ENCODE measurements at places on chromosomes 1 and 21. TPM values are rescaled to one million over a fixed set of nuclear protein-coding genes. Genes with fewer than 3 reads are reported as not detected.

The RNU1-2 gene
- total RNA-seq, result under 0.01 TPM

The TPTE gene
- total RNA-seq, result not detected

The GSTM1 gene
- 14.7 TPM for total RNA-seq

The FCRL6 gene
- total RNA-seq, result 2.7 TPM

The CYP4A11 gene
- total RNA-seq, result 190 TPM

The ACTN2 gene
- total RNA-seq, result 0.19 TPM

The DAB1 gene
- 1.7 TPM for total RNA-seq

The CYP4A22 gene
- 66.9 TPM for total RNA-seq

The IGSF9 gene
- 18.2 TPM for total RNA-seq

The CFHR1 gene
- total RNA-seq, result 288 TPM

The OR10J1 gene
- not detected for total RNA-seq

DNA sequence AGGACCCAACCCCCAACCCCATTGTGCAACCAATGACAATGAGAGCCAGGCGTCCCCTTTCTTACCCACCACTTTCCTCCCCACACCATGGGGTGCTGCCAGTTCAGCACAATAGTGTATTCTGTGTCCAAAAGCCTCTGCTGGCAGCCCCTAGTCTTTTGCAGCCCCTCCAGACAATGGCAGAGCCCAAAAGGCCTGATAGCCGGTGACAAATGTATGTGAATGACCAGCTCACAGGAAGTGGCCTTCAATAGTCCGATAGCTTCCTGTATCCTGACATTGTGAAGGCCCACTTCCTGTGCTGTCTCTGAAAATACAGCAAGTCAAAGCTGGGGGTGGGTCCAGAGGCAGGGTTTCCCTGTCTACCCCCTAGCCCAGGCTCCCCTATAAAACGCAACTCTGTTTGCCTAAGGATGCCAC, 16.6 kb downstream of the SMIM12 start:
- DNase-seq, result no peak
- peaks cover 4% of the 10 kb centered on the region for H3K36me3 ChIP-seq
- no peaks in the 10 kb centered on the region for H3K4me1 ChIP-seq
- H3K27me3 ChIP-seq, result no peaks in the 10 kb centered on the region
- no peak overlapping the region for H3K4me3 ChIP-seq
- peak overlapping the region; percentile 60 for H3K27ac ChIP-seq

DNA sequence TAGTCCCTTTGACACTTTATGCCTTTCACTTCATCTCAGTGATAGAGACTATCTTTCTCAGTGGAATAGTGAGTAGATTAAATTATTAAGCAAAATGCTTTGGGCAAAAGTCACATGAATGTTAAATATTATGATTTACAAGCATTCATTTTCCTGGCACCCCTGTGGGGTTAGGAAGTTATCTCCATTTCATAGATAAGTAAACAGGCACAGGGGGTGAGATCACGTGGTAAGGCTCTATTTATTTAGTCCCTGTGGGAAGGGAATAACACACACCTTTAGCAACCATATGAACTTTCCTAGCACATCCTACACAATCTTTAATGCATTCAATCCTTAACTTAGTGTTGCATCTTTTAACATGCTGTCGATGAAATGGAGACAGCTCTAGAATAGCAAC, 12.3 kb downstream of the PSMB2 start:
- H3K27ac ChIP-seq, result no peak overlapping the region
- DNase-seq, result no peak
- H3K36me3 ChIP-seq, result peaks cover 45% of the 10 kb centered on the region

DNA sequence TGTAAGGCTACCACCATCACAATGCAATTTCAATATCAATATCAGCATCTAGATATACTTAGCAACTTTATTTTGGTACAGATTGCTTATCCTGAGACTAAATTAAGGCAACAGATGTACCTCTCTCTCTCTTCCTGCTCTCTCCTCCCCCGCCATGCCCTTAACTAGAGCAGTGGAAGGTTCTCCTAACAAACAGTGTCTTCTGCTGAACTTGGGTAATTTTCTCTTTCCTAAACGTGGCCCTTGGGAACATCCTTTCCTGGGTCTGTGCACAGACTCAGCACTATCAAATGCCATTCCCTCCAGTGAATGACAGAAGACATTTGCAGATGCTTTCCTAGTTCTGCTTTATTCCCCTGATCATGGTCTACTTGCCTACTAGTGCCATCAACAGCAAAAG, 85.6 kb upstream of the TTC39A start:
- H3K4me1 ChIP-seq, result no peaks in the 10 kb centered on the region
- H3K36me3 ChIP-seq, result peaks cover 3% of the 10 kb centered on the region
- H3K4me3 ChIP-seq, result no peak overlapping the region
- no peaks in the 10 kb centered on the region for H3K27me3 ChIP-seq
- no peak overlapping the region for H3K27ac ChIP-seq

DNA sequence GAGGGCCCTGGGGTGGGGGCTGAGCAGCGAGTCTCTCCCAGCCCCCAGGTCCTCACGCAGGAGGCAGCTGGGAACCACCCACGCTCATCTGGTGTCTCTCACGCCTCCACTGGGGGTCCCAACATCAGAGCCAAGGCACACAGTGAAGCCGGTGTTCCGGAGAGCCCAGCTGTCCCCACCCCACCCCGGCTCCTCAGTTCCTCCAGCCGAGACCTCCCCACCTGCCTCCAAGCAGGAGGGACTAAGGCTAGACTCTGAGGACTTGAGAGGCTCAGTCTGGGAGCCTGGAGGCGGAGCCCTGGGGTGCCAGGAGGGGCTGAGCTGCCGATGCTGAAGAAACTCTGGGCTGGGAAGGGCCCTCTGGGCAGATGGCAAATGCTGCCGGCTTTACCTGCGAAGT, 1.6 kb upstream of the HPCA start:
- no peak for DNase-seq
- H3K36me3 ChIP-seq, result no peaks in the 10 kb centered on the region
- H3K4me3 ChIP-seq, result no peak overlapping the region
- peaks cover 4% of the 10 kb centered on the region for H3K27me3 ChIP-seq
- peaks cover 2% of the 10 kb centered on the region for H3K4me1 ChIP-seq

DNA sequence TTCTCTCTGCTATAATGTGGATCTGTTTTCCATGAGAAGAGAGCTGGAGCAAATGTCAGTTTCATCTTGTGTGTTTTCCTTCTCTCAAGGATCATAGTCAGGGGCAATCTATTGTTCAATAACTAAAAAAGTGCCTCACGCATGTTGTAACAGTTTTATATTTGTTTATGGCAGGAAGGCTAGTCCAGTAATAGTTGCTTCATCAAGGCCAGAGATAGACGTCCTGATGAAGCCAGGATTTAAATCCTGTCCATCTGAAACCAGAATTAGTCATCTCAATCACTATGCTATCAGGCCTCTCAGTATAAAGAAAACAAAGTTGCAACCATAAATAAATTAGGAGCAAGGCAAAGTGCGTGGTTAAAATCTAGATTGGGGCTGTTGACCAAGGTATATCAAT, 30.2 kb upstream of the DUSP10 start:
- H3K4me1 ChIP-seq, result peaks cover 3% of the 10 kb centered on the region
- no peak overlapping the region for H3K4me3 ChIP-seq
- H3K27me3 ChIP-seq, result no peaks in the 10 kb centered on the region
- no peak overlapping the region for H3K27ac ChIP-seq

GRCh38 chr1:212945056-212945455, 5.3 kb upstream of the VASH2 start:
- H3K27me3 ChIP-seq, result no peaks in the 10 kb centered on the region
- no peak overlapping the region for H3K4me3 ChIP-seq
- no peaks in the 10 kb centered on the region for H3K4me1 ChIP-seq
- H3K27ac ChIP-seq, result no peak overlapping the region

GRCh38 chr1:74593887-74594866, 79.4 kb downstream of the ERICH3 start:
- H3K4me3 ChIP-seq, result peak overlapping the region; percentile 35
- no peaks in the 10 kb centered on the region for H3K27me3 ChIP-seq
- peak overlapping the region; percentile 58 for H3K27ac ChIP-seq
- peaks cover 13% of the 10 kb centered on the region for H3K4me1 ChIP-seq

- DNase-seq, result no peak
- H3K36me3 ChIP-seq, result no peaks in the 10 kb centered on the region
- no peak overlapping the region for H3K4me3 ChIP-seq
- H3K27ac ChIP-seq, result peak overlapping the region; percentile 15
- H3K27me3 ChIP-seq, result no peaks in the 10 kb centered on the region
Observed at GRCh38 chr1:234683861-234684632, 74.1 kb upstream of the IRF2BP2 start.

- H3K27me3 ChIP-seq, result no peaks in the 10 kb centered on the region
- no peaks in the 10 kb centered on the region for H3K36me3 ChIP-seq
- H3K4me3 ChIP-seq, result no peak overlapping the region
- no peak overlapping the region for H3K27ac ChIP-seq
- DNase-seq, result no peak
Observed at GRCh38 chr1:173107696-173108095, 57.0 kb upstream of the TNFSF18 start.

DNA sequence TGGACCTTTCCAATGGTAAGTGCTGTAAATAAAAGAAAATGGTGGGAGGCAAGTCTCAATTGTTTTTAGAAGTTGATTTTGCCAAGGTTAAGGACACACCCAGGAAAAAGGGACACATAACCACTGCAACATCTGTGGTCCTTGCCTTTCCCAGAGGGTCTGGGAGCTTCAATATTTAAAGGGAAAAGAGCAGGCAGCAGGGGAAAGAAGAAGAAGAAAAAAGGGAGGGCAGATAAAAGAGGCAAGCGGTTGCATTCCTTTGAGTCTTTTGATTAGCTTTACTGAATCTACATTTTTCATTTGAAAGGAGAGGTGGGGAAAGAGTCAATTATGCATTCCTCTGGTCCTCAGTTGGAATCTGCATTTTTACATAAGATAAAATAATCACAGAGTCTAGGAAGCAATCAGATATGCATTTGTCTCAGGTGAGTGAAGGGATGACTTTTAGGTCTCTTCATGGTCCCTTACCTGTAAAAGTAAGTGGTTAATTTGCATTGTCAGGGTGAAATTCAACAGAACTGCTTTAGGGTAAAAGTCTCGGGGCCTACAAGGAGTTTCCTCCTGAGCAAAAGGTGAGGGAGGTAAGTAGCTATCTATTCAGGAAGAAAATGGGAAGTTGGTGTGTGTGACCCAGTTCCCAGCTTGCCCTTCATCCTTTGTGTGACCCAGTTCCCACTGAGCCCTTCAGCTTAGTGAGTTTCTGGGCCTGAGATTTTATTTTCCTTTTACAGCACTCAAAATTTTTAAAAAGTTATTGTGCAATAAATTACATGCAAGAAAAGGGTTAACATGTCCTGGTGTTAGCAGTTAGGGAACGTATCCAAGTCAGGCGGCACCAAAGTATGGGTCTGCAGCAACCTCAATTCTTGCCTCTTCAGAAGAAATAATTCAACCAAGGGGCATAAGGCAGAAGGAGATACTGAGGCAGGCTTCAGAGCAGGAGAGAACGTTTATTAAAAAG, 8.6 kb upstream of the CNIH3 start:
- no peak overlapping the region for H3K4me3 ChIP-seq
- DNase-seq, result no peak
- no peak overlapping the region for H3K27ac ChIP-seq

- DNase-seq, result peak; percentile 71
- peaks cover 21% of the 10 kb centered on the region for H3K4me1 ChIP-seq
- peak within 1 kb of the TSS; percentile 72 for H3K4me3 ChIP-seq
Observed at GRCh38 chr1:27366411-27367159, at the start of gene MAP3K6. TSS of gene MAP3K6 (minus strand) at chr1:27366961. CDS start at chr1:27366597, 364 bp downstream.

DNA sequence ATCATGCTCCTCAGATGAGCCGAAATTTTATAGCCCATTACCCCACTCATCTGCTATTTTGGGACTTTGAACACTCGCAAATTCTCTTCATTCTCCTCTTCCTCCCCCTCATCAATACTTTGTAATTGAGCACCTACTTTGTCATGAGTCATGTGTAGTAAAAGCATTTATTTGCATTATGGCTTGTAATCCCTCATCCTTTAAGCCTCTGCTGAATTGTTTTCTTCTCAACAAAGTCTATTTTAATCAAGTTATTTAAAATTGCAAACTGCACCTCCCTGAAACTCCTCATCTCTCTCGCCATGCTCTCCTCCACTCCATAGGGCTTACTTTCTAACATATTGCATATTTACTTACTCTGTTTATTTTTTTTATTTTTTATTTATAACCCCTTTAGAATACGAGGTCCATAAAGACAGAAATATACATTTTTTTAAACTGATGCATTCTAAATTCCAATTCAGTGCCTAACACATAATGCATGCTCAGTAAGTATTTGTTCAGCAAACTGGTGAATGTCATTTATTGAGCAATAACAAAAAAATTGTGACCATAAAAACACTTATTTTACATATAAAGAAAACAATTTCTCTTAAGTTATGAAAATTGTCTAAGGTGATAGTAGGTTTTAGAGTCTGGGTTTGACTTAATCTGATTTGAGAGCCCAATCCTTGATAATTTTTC, 161.7 kb downstream of the FASLG start:
- peaks cover 3% of the 10 kb centered on the region for H3K4me1 ChIP-seq
- H3K4me3 ChIP-seq, result no peak overlapping the region
- no peaks in the 10 kb centered on the region for H3K36me3 ChIP-seq
- no peak overlapping the region for H3K27ac ChIP-seq
- DNase-seq, result no peak

- no peaks in the 10 kb centered on the region for H3K4me1 ChIP-seq
- no peak for DNase-seq
- H3K36me3 ChIP-seq, result no peaks in the 10 kb centered on the region
- no peak overlapping the region for H3K4me3 ChIP-seq
- no peak overlapping the region for H3K27ac ChIP-seq
Observed at GRCh38 chr1:237736372-237737029, 154.2 kb downstream of the ZP4 start.

- DNase-seq, result no peak
- H3K27ac ChIP-seq, result no peak overlapping the region
- H3K36me3 ChIP-seq, result peaks cover 93% of the 10 kb centered on the region
- no peak overlapping the region for H3K4me3 ChIP-seq
- H3K27me3 ChIP-seq, result no peaks in the 10 kb centered on the region
Observed at GRCh38 chr1:33327587-33328325, 6.9 kb upstream of the A3GALT2 start.

- DNase-seq, result no peak
- no peak overlapping the region for H3K4me3 ChIP-seq
- no peaks in the 10 kb centered on the region for H3K4me1 ChIP-seq
- H3K27ac ChIP-seq, result no peak overlapping the region
- no peaks in the 10 kb centered on the region for H3K27me3 ChIP-seq
Observed at GRCh38 chr1:55120538-55120937, 81.2 kb downstream of the PCSK9 start.

DNA sequence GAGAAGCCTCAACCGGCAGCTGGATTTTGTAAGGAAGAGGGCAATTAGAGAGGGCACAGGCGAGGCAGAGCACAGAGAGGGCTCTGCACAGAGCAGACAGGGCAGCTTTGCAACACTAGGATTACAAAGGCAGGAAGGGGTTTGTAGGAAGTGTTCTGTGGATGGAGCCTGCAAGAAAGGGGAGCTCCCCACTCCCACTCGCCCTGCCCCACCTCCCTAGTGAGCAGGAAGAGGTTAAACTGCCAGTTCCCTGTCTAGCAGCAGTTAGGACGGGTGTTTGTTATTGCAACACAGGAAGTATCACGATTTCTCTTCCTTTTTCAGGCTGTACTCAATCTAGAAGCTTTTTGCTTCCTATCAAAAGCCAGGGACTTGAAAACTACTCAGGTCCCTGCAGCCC, 63.3 kb upstream of the LRRC8D start:
- peaks cover 17% of the 10 kb centered on the region for H3K4me1 ChIP-seq
- no peak overlapping the region for H3K27ac ChIP-seq
- no peak overlapping the region for H3K4me3 ChIP-seq
- H3K27me3 ChIP-seq, result no peaks in the 10 kb centered on the region
